ENCODE measurements at places on chromosomes 7 and 10. TPM values are rescaled to one million over a fixed set of nuclear protein-coding genes. Genes with fewer than 3 reads are reported as not detected.
A peak's percentile ranks its signal among the peaks of the same experiment; 100 is the strongest.

The DYDC2 gene
- total RNA-seq, result not detected

The CPED1 gene
- total RNA-seq, result 64.8 TPM

GRCh38 chr7:152866125-152866524, 106.6 kb downstream of the ACTR3B start:
- H3K4me1 ChIP-seq, result peaks cover 19% of the 10 kb centered on the region
- no peaks in the 10 kb centered on the region for H3K27me3 ChIP-seq

DNA sequence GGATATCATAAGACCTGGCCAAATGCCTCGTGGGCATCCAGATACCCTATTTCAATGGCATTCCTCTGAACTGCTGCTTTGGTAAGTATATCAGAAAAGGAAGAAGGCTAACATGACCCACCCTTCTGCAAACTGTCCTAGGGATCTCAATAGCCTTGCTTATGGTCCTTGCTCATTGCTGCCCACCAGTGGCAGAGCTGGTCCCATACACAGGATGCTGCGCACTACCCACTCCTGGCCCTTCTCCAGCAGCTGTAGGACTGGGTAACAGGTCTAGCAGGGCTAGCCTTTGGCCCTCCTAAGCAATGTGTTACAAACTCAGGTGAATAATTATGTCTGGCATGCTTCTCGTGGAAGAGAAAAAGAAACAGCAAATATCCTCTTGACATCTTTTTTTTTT, 72.5 kb downstream of the C10orf90 start:
- H3K36me3 ChIP-seq, result no peaks in the 10 kb centered on the region
- H3K27me3 ChIP-seq, result peaks cover 5% of the 10 kb centered on the region
- DNase-seq, result peak; percentile 58
- no peak overlapping the region for H3K4me3 ChIP-seq
- H3K4me1 ChIP-seq, result no peaks in the 10 kb centered on the region

GRCh38 chr10:124587811-124588211, 126.2 kb downstream of the LHPP start:
- no peak overlapping the region for H3K4me3 ChIP-seq
- no peaks in the 10 kb centered on the region for H3K36me3 ChIP-seq
- no peak for DNase-seq
- no peaks in the 10 kb centered on the region for H3K27me3 ChIP-seq

DNA sequence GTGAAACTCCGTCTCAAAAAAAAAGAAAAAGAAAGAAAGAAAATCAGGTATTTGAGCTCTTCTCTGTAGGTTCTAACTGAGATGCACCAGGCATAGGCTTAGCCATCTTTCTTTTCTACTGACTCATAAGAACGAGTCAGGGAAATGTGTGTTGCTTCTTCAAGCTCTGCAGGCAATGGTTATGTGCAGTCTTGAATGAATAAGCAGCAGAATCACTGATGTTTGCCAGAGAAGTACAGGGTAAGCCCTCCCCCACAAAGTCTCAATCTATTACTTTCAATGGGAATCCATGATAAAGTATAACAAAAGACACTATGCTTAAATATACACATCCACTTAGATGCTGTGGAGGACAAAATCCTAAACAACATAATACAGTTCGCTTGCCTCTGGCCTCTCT, 239.2 kb downstream of the PARD3 start:
- H3K27ac ChIP-seq, result no peak overlapping the region
- peaks cover 13% of the 10 kb centered on the region for H3K4me1 ChIP-seq
- no peaks in the 10 kb centered on the region for H3K27me3 ChIP-seq
- DNase-seq, result no peak
- no peaks in the 10 kb centered on the region for H3K36me3 ChIP-seq

GRCh38 chr10:60114765-60115586, 208.6 kb upstream of the CCDC6 start:
- H3K4me3 ChIP-seq, result no peak overlapping the region
- H3K36me3 ChIP-seq, result no peaks in the 10 kb centered on the region
- no peaks in the 10 kb centered on the region for H3K4me1 ChIP-seq
- H3K27ac ChIP-seq, result no peak overlapping the region
- H3K27me3 ChIP-seq, result 0 out of 2 replicates have a peak, but pooled peaks cover 2% of the 10 kb centered on the region

GRCh38 chr7:53811555-53812079, 730.6 kb upstream of the VSTM2A start:
- DNase-seq, result no peak
- H3K36me3 ChIP-seq, result no peaks in the 10 kb centered on the region
- no peaks in the 10 kb centered on the region for H3K4me1 ChIP-seq
- H3K27ac ChIP-seq, result no peak overlapping the region

GRCh38 chr10:46273506-46274477, 13.0 kb upstream of the ANTXRL start:
- no peaks in the 10 kb centered on the region for H3K36me3 ChIP-seq
- no peak for DNase-seq
- no peak overlapping the region for H3K4me3 ChIP-seq
- H3K4me1 ChIP-seq, result no peaks in the 10 kb centered on the region

Data from SJSA1 (cell line).